HTR-8/SVneo (cell line): ENCODE measurements at places on chromosomes 11 and 22.
A peak's percentile ranks its signal among the peaks of the same experiment; 100 is the strongest.

GRCh38 chr11:112167145-112167544 is at the start of gene TEX12:
TEX12 (plus strand) TSS chr11:112167372; CDS start chr11:112169269, 1,897 bp downstream.
- no peak for DNase-seq

GRCh38 chr22:17984114-17984513 is 40.2 kb downstream of the MICAL3 start:
- no peak for DNase-seq

- peak; percentile 11 for DNase-seq
Measured at GRCh38 chr22:35023692-35024363, 42.1 kb upstream of the ISX start.

DNA sequence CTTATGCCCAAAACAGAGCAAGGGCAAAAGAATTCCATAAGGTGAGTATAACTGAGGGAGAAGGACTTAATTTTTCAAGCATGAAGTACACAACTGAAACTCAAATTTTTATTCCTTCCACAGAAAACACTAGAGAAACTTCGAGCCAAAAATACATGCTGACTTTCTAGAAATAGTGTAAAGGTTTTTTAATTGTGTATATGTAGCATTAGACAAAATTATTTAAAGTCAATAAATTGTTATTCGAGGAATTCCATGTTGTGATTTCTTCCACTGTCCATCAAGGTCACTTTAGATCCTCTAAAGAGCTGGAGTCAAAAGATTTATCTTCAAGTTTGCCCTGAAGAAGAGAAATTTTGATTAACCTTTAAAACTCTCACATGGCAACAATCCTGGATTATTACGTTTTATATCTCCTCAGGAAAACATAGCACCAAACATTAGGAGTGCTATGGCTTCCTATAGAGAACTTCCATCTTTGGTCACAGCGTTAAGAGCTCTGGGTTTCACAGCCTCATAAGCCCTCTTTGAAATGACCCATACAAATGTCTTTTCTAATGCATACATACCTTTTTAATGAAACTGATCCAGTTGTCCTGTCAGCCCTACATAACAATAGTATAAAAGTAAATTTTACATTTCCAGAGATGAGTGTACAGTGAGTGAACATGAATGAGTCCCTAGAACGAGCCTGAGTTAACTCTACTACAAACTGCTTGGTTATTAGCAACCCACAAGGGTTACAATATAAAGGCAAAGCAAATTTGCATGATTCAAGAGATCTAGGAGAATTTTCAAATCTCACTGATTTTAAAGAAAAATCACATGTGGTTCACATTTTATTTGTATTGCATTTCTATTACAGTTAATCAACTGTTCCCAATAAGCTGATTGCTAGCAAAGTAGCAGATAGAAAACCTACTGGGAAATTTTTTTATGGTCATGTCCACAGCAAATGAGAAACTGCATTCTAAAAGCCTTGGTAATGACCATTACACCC is 10.9 kb downstream of the TAF1D start:
- no peak for DNase-seq

- DNase-seq = no peak
Measured at GRCh38 chr22:29313126-29313575, 2.3 kb downstream of the RASL10A start.

DNA sequence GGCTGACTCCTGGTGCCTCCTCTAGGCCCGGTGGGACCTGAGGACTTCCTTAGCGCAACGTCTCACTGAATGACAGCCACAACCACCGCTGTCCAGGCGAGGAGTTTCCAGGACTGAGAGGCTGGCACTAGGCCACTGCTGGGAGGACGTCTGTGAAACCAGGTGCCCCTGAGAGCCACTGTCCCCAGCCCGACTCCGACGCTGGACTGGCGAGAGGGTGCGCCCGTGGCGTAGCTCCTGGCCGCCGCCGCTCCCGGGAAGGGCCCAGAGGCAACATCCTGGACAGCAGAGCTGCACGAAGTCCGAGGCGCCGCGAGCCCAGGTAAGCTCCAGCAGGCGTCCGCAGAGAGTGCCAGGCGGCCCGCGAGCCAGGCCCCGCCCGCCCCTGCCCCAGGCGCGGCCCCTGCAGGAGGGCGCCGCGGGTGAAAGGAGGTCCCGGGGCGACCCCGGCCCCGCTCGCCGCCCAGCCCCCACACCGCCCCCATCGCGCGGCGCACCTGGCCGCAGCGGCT is 525 bp downstream of the DGCR2 start:
- peak; percentile 23 for DNase-seq
